ENCODE measurements at places on chromosomes 11 and 22.

DNA sequence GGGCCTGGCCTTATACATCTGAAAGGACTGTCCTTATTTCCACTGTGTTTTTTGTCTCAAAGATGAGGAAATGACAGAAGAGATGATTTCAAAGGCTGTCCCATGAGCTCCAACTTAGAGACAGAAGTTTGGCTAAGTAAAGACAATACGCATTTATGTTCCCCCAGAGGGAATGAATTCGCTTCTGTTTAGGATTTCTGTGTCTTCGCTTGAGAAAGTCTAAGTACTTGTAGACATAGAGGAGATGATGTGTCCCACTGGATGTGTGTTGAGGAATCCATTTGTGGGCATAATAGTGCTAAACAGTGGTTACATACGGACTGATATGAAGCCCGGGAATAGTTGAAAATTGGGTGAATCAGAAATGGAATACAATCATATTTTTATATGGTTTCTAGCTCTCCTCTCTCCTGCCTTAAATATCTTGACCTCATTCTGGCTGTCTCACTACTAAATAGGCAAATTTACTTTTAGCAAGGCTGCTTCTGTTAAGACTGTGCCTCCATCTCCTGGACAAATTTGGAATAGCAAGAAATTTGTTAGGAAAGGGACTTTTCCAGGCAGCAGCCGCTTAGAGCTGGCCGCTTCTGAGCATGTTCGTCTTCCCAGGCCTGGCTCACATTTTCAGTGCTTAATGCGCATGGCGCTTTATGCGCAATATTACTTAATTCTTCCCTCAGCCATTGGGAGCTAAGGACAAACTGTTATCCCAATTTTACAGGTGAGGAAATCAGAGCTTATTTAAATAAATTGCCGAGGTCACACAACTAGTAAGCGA lies 1.9 kb upstream of the PEX26 start:
- DNase-seq: peak; percentile 53

DNA sequence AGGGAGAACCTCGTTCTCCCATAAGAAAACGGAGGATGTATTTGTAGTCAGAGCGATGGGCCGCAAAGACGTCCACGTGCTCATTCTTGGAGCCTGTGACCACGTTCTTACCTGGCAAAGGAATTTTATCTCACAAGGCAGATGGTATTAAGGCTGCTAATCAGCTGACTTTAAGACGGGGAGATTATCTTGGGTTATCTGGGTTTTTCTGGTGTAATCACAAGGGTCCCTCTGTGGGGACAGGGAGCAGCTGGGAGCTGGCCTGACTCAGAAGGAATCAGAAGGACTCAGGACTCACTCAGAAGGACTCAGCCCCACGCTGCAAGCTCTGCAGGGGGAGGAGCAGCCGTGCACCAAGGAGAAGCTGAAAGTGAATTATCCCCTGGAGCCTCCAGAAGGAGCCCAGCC lies 7.5 kb upstream of the SIGIRR start:
- DNase-seq: no peak

DNA sequence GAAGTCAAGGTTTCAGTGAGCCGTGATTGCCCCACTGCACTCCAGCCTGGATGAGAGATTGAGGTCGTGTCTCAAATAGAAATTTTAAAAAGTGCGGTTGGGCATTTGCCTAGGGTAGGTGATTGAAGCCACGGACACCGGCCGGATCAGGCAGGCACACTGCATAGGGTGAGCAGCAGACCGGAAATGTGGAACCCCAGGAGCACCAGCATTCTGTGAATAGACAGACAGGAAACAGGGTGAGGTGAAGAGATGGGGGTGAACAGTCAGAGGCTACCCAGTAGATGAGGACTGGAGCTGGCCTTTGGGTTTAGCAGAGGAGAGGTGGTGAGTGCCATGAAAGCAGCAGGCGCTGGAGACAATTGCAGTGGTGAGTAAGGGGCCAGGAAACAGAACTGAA lies 43.5 kb downstream of the PPFIA1 start:
- DNase-seq: no peak

GRCh38 chr22:49047447-49047846 lies 780.2 kb downstream of the BRD1 start:
- DNase-seq: no peak

- DNase-seq: no peak
Measured at GRCh38 chr11:905952-906351, 4.7 kb downstream of the CHID1 start.

- no peak for DNase-seq
Measured at GRCh38 chr11:130766650-130767565, 149.4 kb downstream of the SNX19 start.

DNA sequence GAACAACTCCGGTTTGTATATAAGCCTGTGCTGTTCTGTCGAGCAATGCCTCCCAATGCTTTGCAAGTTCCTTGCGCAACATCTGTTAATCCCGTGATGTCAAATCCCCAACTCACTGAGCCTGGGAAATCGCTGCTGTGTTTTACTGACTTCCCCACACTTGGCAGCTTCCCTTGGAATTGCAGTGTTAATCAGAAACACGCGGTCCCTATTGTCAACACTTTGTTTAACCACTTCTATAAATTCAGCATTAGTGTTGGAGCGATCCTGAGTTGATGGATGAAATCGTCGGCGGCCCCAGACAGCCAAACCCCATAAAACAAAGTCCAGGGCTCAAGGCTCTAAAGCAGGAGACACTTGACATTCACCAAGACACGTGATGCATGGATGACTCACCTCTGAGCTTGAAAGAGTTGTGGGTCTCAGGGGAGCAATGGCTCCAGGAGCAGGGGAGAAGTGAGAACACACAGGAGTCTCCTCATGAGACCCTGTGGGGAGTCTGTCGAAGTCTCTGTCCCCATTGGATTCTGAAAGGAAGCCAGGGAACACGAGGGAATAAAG lies 555.3 kb downstream of the MIAT start:
- no peak for DNase-seq

DNA sequence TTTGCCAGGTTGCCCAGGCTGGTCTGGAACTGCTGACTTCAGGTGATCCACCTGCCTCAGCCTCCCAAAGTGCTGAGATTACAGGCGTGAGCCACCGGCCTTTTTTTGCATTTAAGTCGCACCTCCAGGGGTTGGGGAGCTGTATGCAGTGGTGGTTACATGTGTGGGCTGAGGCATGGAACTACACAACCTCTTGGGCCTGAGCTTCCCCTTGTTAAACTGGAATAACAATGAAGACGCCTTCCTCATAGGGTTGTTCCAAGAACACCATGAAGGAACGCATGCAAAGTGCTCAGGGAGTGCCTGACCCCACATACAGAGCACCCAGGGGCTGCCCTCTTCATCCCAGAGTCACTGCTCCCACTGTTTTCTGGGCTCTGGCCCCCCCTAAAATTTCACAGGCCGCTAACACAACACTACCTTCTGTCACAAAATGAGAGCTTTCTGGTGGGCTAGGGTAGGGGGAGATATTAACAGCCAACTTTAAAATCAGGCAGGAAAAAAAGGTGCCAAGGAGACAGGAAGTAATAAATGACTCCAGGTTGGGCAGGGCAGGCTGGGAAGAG lies 1.3 kb upstream of the FAM118A start:
- no peak for DNase-seq

DNA sequence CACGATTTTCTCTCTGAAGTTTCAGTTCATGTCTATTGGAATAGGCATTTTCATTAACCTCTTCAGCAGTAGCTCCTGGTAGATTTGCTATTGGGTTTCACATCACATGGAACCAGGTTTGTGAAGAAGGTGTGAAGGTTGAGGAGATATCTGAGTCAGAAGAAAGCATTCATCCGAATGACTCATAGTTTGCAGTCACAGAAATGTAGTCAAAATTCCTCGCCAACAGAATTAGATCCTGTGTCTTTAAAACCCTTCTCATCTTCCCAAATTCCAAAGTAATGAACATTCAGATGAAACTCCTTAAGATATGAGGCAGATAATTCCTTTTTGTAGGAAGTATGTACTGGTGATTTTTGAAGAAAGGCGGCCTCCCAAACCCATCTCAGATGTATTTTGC lies 125.0 kb upstream of the LARGE1 start:
- DNase-seq: no peak

DNA sequence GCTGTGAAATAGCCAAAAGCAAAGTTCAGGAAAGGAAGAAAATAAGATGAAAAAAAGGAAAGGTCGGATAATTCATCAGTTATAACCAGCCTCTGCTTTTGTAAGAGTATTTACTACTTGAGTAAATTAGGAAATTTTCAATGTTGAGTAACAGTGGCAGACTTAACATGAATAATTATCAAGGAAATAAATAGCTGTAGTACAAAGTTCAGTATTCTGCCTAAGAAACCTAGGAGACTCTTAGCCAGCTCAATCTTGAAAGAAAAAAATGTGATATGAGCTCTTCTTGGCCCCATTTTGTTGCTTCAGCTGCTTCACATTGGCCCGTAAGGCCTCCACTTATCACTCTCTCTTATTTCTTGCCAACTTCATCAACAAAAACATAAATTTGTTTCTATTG lies 17.0 kb upstream of the DNAJB7 start:
- no peak for DNase-seq

GRCh38 chr11:14228356-14228755 lies 130.6 kb downstream of the RRAS2 start:
- DNase-seq: no peak

- DNase-seq: peak; percentile 68
Measured at GRCh38 chr11:45079943-45080719, 66.3 kb upstream of the PRDM11 start.

DNA sequence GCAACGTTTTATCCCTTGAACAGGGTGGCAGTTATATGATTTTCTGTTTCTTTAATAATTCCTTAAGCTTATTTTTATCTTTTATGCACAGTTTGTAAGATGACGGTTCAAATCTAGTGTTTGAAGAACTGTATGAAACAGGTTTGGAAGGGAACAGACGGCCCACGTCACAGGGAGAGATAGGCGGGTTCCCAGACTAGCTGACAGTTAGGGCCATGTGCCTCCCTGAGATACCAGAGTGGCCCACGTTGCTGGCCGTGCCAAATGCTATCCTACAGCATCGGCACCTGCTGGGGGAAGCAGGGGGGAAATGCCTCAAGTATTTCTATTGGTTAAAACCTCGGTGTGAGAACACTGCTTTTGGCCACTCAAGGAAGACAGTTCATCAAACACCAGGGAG lies 50.2 kb upstream of the BID start:
- no peak for DNase-seq

GRCh38 chr22:23557036-23557435 lies 23.1 kb downstream of the IGLL1 start:
- DNase-seq: no peak

DNA sequence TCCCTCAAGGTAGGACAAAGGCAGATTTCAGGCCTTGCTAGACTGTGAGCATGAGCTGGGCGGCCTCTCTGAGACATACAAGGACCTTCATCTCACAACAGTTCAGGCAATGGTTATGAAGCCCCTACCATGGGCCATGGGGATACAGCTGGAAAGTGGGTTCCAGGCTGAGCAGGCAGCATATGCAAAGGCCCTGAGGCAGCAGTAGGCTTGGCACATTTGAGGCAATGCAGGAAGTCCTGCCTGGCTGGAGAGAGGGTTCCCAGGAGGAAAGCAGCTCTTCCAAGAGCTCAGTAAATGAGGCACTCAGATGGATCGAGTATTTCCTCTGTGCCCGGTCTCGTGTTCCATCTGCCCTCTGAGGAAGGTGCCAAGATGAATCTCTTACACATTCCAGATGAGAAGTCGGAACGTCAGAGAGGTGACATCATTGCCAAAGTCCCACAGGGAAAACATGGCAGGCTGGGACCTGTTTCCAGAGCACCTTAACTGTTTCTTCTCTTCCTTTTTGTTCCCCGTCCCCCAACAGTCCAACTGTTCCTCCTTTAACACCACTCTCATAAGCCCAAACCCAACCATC lies 388.6 kb downstream of the MN1 start:
- no peak for DNase-seq

DNA sequence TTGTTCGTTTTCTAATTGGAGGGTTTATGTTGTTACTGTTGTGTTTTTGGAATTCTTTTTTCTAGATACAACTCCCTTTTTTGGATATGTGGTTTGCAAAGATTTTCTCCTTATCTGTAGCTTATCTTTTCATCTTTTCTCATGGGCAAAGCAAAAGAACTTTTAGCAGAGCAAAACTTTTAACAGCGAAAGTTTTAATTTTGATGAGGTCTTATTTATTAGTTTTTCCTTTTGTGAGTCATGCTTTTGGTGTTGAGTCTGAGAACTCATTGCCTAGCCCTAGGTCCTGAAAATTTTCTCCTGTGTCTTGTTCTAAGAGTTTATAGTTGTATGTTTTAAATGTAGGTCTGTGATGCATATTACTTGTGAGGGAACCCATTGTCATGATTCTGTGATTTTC lies 99.4 kb downstream of the TEAD1 start:
- DNase-seq: no peak

DNA sequence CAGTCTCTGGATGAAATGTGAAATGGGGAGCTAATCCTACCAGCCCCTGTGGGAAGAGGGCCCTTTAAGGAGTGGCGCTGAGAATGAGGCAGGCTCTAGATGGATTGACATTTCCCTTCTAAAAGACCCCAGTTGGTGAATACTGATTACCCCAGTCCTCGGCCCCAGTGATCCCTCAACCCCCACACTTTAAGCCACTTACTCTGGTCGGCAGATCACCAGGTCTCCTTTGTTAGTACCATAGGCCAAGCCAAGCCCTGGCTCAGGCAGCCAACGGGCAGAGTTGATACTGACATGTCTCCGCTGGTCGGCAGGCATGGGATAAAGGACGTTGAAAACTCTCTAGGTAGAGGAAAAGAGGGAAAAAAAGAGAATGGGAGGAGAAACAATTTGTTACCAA lies 26.1 kb upstream of the CHRM4 start:
- DNase-seq: no peak

GRCh38 chr11:132068556-132068955 lies 698.1 kb downstream of the NTM start:
- DNase-seq: no peak

- no peak for DNase-seq
Measured at GRCh38 chr11:90775567-90776165, 552.8 kb upstream of the CHORDC1 start.

GRCh38 chr11:100930185-100930778 lies 199.3 kb downstream of the PGR start:
- peak; percentile 45 for DNase-seq

DNA sequence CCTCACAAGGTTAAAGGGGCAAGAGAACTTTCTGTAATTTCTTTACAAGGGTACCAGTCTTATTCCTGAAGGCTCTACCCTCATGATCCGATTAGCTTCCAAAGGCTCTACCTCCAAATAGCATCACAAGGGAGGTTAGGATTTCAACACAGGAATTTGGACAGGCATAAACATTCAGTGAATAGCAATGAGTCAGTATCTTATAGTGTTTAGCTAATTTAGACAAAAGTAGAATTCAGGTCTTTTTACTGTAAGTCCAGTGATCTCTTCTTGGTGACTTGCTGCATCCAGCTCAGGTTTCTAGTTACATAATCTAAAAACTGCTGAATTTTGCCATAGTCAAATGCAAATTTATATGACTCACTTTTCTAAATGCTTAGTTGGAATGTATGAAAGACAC lies 1995.6 kb upstream of the RAG2 start:
- DNase-seq: no peak

GRCh38 chr11:65627202-65627601 lies 10.7 kb upstream of the SIPA1 start:
- DNase-seq: no peak
